ENCODE measurements at places on chromosomes 3 and 15. TPM values are rescaled to one million over a fixed set of nuclear protein-coding genes. Genes with fewer than 3 reads are reported as not detected.

DNA sequence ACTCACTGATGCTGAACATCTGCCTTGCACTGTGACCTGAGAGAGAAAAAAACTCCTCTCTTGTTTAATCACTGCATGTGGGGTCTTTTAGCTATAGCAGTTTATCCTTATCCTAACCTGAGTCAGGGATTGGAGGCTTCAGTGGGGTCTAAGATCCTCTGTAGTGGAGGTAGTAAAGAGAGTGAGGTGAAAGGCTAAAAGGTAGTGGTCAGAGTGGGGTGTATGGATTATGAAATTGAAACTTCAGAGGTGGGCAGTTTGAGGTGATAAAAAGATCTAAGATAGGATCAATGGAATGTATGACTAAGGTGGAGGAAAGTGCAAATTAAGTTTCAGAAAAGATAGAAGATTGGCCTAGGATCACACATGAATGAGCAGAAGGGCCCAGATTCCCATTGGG, 36.5 kb downstream of the DET1 start:
- DNase-seq: no peak

The PROK2 gene
- 0.45 TPM for polyA plus RNA-seq

The DPPA4 gene
- polyA plus RNA-seq: 0.08 TPM

DNA sequence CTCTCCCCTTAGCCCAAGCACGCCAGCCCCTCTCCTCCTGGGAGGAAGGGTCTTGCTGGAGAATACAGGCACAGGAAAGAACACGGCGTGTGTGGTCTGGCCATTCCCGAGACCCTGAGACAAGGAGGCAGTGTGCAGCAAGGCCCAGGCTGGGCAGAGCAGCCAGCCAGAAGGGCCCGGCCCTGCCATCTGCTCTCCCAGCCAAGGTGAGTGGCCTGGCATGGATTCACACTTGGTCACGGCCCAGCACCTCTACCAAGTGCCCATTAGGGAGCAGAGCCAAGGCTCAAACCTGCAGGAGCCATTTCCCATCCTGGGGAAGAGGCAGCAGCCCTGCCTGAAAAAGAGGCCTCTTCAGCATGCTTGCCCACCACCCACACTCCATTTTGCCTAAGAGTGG, 28.6 kb downstream of the MEGF11 start:
- no peak for DNase-seq

DNA sequence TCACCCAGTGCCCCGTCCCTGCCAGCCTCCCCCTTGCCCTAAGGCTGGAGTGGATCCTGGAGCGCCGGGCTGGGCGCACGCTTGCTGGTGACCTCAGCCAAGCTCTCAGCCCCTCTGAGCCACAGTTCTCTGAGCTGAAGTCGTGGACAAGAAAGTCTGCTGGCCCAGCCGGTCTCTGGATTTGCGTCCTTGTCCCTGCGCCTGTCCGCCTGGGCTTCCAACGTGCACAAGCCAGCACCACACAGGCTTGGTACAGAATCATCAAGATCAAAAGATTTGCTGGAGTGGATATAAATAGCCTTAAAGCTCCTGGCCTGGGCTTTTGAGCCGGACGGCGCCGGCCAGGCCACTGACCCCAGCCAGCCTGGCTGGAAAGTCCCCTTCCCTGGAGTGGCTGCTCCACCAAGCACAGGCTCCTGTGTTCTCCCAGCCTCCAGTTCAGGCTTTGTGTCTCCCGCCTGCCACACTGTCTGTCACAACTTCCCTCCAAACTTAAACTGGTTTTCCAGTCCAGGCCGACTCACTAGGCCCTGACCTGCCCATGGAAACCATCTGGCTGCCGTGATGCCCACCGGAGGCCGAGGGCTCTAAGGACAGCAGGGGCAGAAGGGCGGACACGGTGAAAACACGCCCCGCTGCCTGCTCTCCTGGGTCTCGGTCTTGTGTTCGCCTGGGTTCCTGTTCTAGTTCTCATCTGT, 156.2 kb downstream of the NUP210 start:
- DNase-seq: no peak

The RAB43 gene
- 0.88 TPM for polyA plus RNA-seq

DNA sequence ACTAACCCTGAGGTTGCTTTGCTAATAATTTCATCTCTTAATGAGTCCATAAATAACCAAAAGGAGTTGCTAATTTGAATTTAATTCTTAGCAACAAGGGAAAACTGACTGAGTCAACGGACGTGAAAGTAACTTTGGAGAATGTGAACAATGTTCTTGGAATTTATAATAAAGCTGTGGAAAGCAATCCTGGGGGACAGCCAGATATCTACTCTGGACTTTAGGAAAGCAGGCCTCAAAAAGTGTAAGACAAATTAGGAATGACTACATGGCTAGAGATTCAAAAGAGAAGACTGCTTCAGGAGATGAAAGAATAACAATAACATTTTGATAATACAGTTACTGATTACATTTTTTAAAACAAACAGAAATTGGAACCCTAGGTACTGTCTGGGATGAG, 318.4 kb upstream of the COL8A1 start:
- DNase-seq: no peak

DNA sequence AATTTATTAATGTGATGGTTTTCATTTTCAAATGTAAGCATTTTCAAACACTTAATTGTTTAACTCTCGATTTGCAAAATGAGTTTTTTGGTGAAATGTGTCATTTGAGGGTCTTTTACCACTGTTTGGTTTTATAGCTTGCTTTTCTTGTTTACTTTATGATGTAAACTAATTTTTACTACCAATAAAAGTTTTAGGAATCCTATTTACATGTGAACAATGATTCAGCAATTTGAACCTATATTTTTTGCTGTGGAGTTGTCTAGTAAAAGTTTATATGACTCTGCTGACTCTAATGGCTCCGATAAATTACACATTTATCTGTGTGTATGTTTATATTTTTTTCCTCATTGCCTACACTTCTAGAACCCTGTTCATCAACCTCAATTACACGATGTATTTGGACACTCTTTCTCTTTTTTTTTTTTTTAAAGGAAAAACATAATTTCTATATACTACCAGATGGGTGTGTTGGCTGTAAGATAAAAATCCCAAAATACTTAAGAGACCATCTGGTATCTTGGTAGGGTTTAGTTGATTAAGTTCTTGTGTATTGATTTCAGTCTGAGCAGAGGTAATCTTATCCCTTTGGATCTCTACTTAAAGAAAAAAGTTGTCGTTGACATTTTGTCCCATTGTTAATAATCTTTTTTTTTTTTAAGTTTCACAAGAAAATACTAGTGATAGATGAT, 89.5 kb downstream of the PTPRG start:
- no peak for DNase-seq

- DNase-seq: no peak
These were observed 14.7 kb upstream of the SYN2 start for GRCh38 chr3:11989383-11990038.

DNA sequence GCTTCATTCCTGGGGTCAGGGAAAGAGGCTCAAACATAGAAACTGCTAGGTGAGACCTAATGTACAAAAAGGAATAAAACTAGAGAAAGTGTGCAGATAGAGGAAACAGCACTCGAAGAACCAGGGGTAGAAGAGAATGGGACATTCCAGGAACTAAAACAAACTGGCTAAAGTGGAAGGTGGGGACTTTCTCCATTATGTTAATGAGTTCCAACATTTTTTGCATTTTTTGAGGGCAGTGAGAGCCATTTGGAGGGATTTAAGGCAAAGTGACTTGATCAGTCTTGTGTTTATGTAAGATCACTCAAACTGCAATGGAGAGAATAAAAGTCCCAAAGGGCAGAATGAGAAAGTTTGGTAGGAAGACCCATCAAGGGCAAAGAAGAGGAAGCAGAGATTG, 20.6 kb upstream of the SLC4A7 start:
- DNase-seq: no peak

- no peak for DNase-seq
These were observed 138.4 kb upstream of the LRRC3B start for GRCh38 chr3:26484140-26484539.

DNA sequence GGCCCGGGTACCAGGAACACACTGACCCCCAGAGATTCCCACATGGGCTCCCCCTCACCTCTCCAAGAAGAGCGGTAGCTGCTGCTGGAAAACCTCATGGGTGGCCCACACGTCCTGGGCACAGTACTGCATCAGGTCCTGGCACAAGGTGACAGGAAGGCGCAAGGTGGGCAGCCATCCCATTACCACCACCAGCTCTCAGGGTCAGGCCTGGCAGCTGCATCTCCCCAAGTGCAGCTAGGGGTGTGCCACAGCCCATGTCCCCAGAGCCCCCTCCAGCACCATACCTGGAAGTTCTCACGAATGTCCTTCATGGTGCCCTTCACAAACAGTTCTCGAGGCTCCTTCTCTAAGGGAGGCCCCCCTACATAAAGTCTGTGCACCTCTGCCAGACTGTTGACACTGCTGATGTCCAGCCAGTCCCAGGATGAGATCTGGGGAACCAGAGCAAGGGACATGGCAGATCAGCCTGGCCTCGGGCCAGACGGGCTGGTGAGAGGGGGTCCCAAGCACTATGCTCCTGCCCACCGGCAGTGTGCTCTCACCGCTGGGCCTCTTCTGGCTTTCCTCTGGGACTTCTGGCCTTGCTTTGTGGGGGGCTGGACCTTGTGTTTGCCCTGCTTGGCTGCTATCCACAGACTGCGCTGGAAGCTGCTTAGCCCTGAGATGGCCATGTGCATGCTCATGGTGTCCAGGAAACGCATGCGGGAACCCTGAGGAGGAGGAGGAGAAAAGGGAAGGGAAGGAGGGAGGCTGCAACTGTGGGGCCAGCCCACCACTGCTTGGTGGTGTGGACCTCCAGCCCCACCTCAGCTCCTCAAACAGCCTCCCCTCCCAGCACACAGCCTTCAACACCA, 6.0 kb downstream of the POLG start:
- no peak for DNase-seq

GRCh38 chr15:39999538-40000200, 39.3 kb downstream of the SRP14 start:
- no peak for DNase-seq

The OR5H14 gene
- not detected for polyA plus RNA-seq

DNA sequence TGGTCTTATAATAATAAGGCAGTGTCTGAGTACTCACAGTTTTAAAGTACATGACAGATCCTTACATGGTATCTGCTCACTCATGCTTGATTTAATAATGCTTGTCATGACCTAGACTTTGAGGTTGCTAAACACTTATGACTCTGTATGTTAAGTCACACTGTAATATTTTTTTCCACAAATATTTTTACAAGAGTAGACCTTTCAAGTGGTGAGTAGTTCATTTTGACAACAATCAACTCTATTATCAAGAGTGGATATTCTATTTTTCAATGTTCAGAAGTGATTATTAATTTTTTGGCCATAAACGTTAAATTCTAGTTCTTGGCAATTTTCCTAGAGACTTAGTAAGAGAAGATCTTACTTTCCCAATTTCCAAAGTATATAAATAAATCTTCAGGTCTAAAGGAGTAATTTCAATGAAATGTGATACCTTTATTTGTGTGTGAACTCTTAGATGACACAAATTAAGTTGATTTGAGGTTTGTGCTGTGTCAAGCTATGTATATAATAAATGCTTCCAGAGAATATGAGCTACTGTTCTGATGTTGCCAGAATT, 104.5 kb downstream of the NLGN1 start:
- DNase-seq: no peak

The KBTBD8 gene
- polyA plus RNA-seq: 0.55 TPM

DNA sequence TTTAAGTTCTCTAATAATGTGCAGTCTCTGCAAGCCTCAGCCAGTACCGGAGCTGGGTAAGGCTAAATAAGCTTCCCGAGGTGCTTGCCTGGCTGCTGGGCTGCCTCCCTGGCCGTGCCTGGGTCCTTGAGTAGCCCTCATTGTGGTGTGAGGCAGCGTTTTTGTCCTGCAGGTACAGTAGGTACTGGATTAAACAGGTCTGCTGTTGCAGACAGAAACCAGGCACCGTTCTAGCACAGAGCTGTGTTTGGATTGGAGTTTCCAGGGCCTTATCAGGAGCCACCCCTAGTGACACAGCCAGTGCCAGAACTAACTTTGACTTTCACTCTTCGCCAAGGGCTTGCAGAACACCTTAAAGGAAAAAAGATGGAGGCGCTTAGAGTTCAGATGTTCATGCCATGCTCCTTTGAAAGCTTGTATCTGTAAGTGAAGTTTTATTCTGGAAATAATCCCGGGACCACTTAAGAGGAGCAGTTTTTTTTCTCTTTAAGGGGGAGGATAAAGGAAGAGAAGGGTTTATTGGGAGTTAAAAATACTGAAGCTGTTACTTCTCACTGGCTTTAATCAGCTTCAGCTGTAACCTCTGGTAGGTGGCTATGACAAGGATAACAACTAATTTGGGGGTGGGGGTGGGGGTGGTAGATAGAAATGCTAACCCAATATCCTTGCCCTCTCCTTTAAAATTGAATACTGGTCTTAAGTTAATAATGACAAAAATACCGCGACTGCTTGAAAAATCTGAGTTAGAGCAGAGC, 126.8 kb downstream of the MITF start:
- peak; percentile 13 for DNase-seq

GRCh38 chr3:123119388-123119787, 52.6 kb downstream of the PDIA5 start:
- DNase-seq: no peak

DNA sequence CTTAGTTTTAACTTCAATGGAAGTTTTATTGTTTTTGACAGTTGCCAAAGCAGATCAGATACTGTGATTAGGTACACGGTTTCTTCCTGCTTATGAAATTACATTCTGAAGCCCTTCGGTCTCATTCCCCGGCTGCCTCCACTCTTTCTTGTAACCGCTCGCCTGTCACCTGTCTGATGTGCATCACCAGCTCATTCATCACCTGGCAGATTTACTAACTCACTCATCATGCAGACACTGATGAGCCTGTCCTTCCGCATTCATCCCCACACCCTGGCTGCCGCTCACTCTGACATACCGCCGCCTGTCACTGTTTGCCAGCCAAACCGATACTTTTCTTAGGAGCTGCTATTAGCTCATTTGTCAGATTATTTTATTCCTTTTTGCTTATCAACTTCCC, 82.8 kb upstream of the NSMCE3 start:
- DNase-seq: no peak

GRCh38 chr15:65056868-65057548, 10.8 kb downstream of the RASL12 start:
- no peak for DNase-seq

The HGD gene
- 0.04 TPM for polyA plus RNA-seq

GRCh38 chr3:17047162-17047561, 162.4 kb downstream of the PLCL2 start:
- no peak for DNase-seq

The GOLGA8T gene
- not detected for polyA plus RNA-seq

- no peak for DNase-seq
These were observed 5.8 kb downstream of the MAP2K5 start for GRCh38 chr15:67548236-67548852.

The P2RY1 gene
- polyA plus RNA-seq: 4.1 TPM

DNA sequence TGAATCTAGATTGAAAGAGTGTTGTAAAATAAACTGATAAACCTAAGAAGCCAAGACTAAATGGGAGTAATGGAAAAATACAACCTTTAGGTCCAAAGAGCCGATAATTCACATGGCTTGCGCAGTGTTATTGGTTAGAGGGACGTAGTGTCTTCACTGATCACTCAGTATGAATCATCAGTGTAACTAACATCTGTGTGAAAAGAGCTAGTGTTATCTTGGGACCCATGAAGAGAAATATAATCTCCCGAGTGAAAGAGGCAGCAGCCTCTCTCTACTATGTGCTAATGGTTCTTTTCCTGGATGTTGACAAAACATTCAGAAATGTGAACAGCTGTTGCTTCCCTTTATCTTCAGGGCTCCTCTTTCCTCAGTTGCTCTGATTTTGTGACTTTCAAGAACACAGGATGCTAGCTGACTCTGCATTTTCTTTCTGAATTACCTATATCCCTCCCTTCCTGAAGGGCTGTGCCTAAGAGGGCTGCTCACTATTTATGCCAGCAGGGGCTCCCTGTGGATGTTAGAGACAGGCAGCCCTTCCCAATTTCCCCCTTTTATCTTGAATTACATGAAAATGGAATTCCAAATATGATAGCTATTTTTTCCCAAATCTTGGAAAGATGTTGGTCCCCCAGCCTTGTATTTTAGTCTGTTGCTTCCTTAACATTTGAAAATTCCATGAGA, 128.8 kb downstream of the GRM7 start:
- DNase-seq: no peak

All from ovary (tissue), 10 donors.